ENCODE measurements at places on chromosomes 16 and 17. TPM values are rescaled to one million over a fixed set of nuclear protein-coding genes. Genes with fewer than 3 reads are reported as not detected.

TSPOAP1 gene
- total RNA-seq, result 0.58 TPM

OTOP2 gene
- not detected for total RNA-seq

PRR35 gene
- total RNA-seq, result not detected

P2RX5 gene
- total RNA-seq, result 7.8 TPM

CACNG1 gene
- not detected for total RNA-seq

CCL8 gene
- total RNA-seq, result not detected

FASN gene
- total RNA-seq, result 574 TPM

RNF43 gene
- total RNA-seq, result not detected

ABCC6 gene
- 4.0 TPM for total RNA-seq

LRRC37A gene
- 1.7 TPM for total RNA-seq

SLC13A2 gene
- not detected for total RNA-seq

STXBP4 gene
- total RNA-seq, result 5.5 TPM

UMOD gene
- not detected for total RNA-seq

NAA60 gene
- total RNA-seq, result 9.5 TPM

NAGS gene
- 10.8 TPM for total RNA-seq

ACBD4 gene
- 9.9 TPM for total RNA-seq

CBX8 gene
- total RNA-seq, result 10.3 TPM

OSGIN1 gene
- 2.3 TPM for total RNA-seq

C17orf78 gene
- not detected for total RNA-seq

TMEM132E gene
- not detected for total RNA-seq

CCDC200 gene
- total RNA-seq, result not detected

CMTM1 gene
- 2.0 TPM for total RNA-seq

TNFSF12 gene
- 36.5 TPM for total RNA-seq

SLC5A2 gene
- total RNA-seq, result not detected

ABCC12 gene
- total RNA-seq, result not detected

OR2C1 gene
- total RNA-seq, result not detected

ZFHX3 gene
- total RNA-seq, result 1.2 TPM

MAFG gene
- 8.3 TPM for total RNA-seq

PRR29 gene
- under 0.01 TPM for total RNA-seq

NECAB2 gene
- 0.86 TPM for total RNA-seq

SALL1 gene
- total RNA-seq, result 2.5 TPM

WNK4 gene
- total RNA-seq, result 13.6 TPM

KRT16 gene
- not detected for total RNA-seq

PRSS33 gene
- not detected for total RNA-seq

RAB37 gene
- 0.53 TPM for total RNA-seq

HSD17B1 gene
- total RNA-seq, result 4.6 TPM

KRTAP2-3 gene
- total RNA-seq, result 0.89 TPM

C17orf75 gene
- total RNA-seq, result 18.7 TPM

PLCG2 gene
- 0.18 TPM for total RNA-seq

CCL1 gene
- not detected for total RNA-seq

IRF8 gene
- total RNA-seq, result not detected

CEP112 gene
- 2.0 TPM for total RNA-seq

All from myometrial cell (primary cell).